Stimulated activated CD4-positive, alpha-beta T cell treated with anti-CD3 and anti-CD28 coated beads, Interleukin-15, amount 100 ng/mL, for 1 hour (primary cell): ENCODE measurements at places on chromosomes 3 and 15.

DNA sequence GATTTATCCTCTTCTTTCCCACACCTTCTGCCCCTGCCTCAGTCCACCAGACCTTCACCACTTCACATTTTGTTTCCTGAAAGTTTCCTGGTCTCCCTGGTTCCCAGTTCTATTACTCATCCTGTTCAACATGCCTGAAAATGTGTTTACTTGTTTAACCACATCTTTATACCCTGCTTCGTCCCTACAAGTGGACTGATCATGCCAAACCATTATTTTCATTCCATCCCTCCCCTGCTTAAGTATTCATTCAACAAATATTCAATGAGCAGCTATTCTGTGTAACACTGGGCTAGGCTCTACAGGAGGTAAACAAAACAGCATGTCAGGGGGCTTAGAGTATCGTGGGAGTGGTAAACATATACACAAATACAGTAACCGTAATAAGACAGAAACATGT is 5.5 kb downstream of the MYO5A start:
- no peak for DNase-seq

DNA sequence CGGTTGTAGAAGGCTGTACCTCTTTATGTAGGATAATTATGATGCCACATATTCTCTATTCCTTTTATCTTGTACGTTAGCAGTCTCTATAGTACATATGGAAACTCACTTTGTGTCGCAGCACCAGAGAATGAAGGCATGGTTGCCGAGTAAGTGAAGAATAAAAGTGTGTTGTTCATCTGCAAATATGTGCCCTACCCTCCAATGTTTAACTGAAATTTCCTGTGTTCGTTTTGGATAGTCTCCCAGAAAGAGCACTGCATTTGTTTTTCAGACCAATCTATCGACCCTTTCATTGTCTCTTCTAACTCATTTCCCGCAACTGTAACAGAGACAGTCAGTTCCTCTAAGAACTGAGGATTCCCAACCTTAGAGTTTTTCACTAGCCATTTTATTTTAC is 592.8 kb downstream of the TUSC7 start:
- no peak for DNase-seq

DNA sequence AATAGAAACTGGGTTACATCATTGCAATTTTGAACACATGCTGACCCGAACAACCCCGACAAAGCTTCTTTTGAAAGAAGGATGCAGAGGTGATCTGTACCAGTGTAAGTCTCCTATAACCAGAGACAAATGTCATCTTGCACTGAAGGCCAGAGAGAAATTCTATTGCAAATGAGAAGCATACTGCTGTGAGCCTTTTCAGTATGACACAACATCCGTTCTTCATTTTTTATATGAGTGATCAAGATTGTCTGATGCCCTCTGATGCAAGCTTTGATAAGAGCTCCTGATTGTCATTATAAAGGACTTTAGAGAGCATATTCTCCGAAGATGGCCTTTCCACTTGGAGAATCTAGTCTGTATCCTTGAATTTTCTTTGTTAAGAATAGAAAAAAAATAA is 36.9 kb downstream of the PCOLCE2 start:
- DNase-seq = no peak

DNA sequence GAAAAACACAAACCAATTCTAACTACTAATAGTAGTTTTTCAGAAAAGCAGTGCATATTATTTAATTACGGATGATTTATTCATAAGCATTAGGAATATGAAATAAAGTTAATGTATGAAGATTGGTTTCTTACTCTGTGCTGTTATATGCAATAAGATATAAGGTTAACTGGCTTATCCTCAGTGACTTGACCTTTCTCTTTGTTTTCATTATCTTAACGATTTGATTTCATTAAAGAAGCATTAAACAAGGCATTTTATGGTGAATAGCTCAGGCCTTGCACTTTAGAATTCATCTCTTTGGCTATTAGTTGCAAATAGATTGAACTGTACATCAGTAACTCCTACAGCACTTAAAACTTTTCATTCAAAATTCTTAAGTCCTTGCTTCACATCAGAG is 28.9 kb downstream of the RAP2B start:
- DNase-seq = no peak

- DNase-seq = no peak
Observed at GRCh38 chr3:178289544-178290160, 246.6 kb upstream of the KCNMB2 start.

DNA sequence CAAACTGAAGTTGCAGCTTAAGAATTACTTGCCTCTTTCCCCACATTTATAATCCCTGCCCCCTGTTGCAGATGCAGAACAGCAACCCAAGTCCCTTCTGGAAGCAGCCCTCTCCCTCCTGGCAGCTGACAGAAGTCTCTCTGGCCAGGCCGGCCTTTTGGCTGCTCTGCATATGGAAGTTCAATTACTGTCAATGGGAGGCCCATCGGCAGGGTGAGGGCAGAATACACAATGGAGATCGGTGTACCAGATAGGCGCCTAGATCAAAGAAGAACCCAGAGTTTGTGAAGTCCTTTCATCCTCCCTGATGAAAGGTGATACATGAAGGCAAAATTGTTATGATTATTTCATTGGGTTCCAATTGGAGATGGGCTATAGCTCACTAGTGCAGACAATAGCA is 327.9 kb upstream of the CTNNB1 start:
- DNase-seq = no peak

DNA sequence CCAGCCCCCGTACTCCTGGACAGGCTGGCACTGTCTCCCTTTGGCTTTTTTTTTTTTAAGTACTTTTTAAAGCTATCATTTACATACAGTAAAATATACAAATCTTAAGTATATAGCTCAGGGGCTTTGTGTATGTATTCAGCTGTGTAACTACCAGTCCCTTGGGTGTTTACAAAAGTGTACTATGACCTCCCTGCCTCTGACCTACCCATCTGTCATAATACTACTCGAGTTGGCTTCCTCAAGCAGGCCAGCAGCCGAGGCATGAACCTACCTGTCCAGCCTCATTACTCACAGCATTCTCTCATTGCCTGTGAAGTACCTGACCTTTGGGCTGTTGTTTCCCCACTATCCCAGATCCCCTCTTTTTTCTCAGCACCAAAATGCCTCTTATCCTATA is 33.2 kb downstream of the ABHD2 start:
- DNase-seq = no peak
